ENCODE measurements at places on chromosomes 1 and 21.

DNA sequence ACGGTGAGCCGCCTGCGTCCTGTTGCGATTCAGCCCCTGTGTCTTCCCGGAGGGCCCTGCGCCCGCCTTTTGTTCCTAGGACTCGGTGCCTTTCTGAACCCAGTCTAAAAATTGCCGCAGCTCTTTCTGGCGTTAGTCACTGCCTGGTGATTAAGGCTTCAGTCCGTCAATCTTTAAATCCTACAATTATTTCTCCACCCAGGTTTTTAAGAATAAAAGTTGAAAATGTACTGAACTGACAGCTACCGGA lies 16.2 kb upstream of the PDXK start:
- DNase-seq = no peak

GRCh38 chr1:11676386-11677103 lies 4.4 kb downstream of the MAD2L2 start:
- no peak for DNase-seq

GRCh38 chr1:221182791-221183533 lies 303.7 kb downstream of the HLX start:
- no peak for DNase-seq

DNA sequence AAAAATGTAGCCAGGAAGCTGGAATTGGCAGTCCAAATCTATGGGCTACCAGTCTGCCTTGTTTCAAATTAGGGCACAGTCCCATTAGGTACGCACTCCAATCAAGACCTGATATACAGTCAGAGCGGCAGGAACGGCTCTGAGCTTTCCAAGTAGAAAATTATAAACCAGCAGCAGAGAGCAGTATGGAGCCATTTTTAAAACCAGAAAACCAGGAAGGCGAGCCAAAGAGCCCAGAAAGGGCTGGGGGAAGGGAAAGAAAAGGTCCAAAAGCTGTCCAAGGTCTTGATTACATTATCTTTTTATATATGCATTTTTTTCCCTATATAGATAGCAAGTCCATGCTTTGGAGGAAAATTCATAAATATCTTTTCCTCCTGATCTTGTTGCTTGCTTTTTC lies 719.0 kb downstream of the RWDD3 start:
- DNase-seq = no peak

- no peak for DNase-seq
These were observed 31.4 kb downstream of the AK2 start for GRCh38 chr1:33005117-33005837.

GRCh38 chr1:36128905-36129206 lies 3.8 kb upstream of the COL8A2 start:
- no peak for DNase-seq

- DNase-seq = no peak
These were observed 157.7 kb downstream of the CAMTA1 start for GRCh38 chr1:6942990-6943389.

DNA sequence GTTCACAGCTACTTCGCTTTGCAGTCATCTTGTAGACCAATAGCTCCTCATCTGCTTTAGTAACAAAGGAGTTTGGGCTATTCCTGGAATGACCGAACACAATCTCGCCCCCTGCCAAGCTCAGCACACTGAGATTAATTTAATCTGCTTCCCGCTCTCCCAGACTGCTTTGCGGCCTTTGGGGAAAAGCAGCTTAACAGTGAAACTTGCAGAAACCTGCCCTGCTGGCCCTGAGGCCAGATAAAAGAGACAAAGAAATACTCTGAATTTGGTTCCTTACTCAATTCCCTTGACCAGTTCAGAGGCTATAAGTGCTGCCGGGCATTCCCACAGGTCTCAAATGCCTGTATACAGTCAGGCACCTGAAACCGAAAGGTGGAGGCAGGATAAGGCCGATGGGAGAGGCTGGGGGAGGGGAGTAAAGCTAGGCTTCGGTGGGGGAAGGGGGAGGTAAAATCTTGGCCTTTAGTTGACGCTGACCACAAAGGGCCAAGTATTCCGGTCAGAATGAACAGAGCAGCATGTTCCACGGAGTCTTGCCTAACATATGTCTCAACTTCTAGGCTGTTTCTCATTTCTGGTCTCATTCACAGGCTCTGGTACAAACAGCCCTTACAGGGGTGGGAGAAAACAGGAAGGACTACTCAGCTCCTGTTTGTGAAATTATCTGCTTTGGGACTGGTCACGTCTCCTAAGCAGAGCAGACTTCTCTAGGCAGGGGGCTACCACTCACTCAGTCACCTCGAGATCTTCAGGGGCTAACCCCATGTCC lies 17.7 kb upstream of the A3GALT2 start:
- no peak for DNase-seq

DNA sequence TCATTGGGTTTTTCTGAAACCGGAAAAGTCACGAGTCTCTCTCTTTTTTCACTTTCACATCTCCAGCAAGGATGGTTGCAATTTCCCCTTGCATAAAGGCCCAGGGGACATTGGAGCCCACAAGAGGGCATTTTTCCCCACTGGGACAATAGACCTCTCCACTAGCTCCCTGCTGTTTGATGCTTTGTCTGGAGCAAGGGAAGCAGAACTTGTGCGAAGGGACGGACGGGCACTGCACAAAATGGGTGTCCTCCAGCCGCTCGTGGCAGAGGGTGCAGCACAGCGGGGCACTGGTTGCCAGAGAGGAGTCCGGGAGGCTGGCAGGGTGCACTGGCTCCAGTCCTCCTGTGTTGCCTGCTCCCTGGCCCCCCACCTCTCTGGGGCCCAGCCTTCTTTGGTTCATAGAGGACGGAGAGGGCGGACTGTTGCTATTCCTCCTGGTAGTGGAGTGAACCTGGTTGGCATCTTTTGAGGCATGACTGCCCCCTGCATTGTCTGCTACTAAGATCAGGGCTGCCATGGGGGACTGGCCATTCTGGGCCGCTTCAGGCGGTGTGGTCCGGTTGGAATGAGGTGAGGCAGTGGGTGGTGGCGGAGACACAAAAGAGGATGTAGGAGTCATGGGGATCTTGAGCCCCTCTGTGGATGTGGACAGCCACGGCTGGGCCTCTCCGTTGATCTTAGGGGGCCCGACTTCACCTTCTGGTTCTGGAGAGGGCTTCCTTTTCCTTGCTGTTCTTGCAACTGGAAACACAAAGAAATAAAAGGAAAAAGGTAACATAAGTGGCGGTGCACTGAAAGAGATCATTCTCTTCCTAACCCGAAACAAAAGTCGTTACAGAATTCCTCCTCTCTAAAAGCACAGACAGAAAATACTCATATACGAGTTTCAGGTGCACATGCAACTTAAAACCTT lies 2.6 kb downstream of the IRF2BP2 start:
- DNase-seq = peak; percentile 32

DNA sequence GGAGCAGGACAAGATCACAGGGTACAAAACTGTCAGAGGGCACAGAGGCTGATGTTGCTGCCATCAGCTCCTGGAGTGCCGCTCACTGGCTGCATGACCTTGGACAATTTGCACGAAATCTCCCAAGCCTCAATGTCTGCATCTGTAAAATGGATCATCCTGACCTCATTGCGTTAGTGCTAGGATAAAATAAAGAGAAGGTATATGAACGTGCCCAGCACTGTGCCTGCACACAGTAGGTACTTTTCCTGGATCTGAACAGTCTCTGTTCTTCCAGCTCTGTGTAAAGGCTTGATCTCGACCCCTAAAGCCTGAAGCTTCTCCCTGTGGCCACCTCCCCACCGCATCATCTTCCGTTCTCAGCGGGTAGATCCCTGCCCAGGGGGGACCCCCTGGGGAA lies 12.9 kb downstream of the TNFRSF1B start:
- DNase-seq = no peak

GRCh38 chr1:39391691-39392679 lies 99.5 kb upstream of the BMP8A start:
- DNase-seq = peak; percentile 62

DNA sequence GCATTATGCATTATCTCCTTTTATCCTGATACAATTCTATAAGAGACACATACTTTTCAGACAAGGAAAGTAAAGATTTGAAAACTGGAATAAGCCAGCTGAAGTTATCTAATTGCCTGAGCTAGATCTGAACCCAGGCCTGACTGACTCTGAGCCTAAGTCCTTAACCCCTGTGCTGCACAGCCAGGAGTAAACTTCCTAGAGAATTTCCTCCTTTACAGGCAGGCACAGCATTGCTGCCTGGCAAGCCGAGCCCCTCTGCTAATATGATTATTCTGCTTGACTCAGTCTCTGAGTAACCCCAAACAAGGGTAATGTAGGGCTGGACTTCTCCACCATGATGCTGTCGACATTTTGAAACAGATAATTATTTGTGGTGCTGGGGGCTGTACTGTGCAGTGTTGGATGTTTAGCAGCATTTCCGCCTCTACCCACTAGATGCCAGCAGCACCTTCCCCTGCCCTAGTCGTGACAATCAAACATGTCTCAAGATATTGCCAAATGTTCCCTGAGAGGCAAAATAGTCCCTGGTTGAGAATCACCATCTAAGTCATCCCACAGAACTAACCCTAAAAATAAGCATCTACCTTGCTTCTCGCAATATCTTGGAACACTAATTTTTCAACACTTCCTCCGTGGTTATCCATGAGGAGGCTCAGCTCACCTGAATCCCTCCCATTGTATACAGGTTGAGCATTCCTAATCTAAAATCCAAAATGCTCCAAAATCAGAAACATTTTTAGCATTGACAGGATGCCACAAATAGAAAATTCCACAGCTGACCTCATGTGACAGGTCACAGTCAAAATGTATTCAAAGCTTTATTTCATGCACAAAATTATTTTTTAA lies 18.5 kb downstream of the CAMK1G start:
- peak; percentile 29 for DNase-seq

GRCh38 chr1:67830226-67830625 lies 3.0 kb downstream of the GNG12 start:
- DNase-seq = no peak

DNA sequence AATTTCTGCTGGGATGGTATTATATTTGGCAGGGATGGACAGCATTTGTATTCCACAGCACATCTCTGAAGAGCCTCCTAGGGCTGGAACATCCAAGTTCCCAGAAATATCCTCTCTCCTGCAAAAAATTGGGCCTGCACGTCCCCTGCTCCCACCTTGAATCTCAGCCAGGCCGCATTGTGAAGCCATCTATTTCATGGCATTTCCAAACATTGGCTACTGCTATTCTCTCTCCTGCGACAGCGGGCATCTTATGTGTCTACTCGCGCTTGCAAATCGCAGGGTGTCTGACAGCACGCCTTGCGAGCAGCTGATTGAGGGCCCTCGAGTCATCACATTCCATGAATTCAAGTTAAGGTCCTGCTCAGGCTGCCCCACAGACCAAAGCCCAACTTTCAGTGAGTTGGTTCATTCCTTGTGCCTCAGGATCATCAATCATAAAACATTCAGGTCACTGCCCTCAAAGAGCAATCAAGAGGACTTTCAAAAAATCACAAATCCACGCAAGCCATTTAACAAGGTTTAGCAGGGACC lies 15.8 kb downstream of the RGS8 start:
- DNase-seq = no peak

DNA sequence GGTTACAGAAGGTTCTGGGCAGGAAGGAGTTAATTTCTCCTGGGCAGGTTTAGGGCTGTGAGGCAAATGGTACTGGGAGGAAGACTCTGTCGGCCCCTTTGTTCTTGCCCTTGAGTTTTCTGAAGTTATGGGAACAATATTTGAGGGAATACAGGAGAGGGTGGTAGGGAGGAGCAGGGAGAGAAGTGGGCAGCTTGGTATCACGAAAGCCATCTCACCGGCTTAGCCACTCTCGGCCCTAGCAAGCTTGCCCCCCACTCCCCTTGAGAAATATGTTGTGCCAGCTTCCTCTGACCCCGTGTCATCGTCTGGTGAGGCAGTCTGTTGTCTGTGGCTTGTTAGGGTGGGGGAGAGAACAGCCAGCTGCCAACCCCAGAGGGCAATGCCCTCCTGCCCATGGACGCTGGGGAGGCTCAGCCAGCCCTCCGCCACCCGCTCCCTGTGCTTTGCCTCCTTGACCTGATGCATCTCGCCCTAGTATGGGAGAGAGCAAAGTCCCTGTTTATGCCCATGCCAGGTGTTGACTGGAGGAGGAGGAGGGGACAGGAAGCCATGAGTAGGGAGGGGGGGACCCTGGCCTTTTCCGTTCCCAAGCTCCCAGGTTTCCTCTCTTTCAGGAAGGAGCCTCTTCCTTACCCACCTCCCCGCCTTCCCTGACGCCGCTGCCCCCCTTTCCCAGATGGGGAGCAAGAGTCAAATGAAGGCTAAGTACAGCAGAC lies 1.2 kb downstream of the EFNA1 start:
- DNase-seq = no peak

All from SW 1271 (cell line).